Foreskin melanocyte (primary cell): ENCODE measurements at places on chromosomes 6 and 20.
A peak's percentile ranks its signal among the peaks of the same experiment; 100 is the strongest.

DNA sequence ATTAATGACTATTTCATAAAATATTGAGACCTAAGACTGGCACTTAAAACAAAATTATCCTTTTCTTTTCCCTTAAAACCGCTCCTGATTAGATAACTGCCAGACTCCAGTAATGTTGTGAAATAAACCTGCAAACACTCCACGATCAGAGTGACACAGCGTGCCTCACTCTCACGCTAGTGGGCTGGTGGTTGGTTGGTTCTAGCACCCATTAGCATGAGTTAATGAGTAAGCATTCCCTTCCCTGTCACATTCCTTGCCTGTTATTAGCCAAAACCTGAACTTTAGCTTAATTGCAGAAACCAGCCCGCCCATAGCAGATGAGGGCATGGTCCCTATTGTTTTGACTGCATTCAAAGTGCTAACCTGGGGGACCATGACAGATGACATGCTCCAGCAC lies 193.4 kb downstream of the CD83 start:
- DNase-seq, result no peak

GRCh38 chr6:88631830-88632229 lies 331.6 kb downstream of the RNGTT start:
- no peak for DNase-seq

- no peak for DNase-seq
Measured at GRCh38 chr6:101543796-101544195, 150.3 kb downstream of the GRIK2 start.

GRCh38 chr6:120378582-120379220 lies 955.6 kb downstream of the TBC1D32 start:
- DNase-seq, result peak; percentile 3

DNA sequence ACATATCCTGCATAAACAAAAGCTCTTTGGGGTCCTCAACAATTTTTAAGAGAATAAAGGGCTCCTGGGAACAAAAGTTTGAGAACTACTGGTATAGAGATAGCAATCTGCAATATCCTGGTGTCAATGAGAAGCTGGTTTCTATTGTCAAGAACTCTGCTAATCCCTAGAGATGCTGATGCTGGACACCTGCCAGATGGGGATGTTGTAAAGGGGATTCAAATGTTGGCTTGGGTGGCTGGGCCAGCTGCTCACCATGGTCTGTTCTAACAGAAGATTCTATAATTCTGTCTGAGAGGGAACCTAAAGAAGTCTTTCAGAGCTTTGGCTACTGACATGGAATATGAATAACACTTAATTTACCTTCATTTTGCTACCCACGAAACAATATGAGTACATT lies 137.8 kb downstream of the BTBD9 start:
- DNase-seq, result no peak

DNA sequence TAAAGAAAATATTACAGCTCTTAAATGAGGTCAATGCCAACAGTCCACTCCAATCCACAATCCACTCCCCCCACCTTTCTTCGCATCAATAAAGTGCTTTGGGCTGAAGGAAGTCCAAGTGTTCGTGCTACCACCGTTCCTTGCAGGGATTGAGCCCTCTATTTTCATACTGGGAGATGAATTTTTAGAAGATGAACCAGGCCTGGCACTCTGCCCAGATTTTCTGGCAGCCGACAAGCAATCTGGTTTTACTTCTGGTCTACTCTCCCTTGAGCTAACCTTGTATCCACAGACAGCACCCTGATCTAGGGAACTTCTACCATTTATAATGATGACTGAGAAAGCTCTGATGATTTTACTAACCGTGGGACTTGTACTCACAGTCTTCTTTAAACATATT lies 72.3 kb downstream of the BTBD9 start:
- DNase-seq, result peak; percentile 30

DNA sequence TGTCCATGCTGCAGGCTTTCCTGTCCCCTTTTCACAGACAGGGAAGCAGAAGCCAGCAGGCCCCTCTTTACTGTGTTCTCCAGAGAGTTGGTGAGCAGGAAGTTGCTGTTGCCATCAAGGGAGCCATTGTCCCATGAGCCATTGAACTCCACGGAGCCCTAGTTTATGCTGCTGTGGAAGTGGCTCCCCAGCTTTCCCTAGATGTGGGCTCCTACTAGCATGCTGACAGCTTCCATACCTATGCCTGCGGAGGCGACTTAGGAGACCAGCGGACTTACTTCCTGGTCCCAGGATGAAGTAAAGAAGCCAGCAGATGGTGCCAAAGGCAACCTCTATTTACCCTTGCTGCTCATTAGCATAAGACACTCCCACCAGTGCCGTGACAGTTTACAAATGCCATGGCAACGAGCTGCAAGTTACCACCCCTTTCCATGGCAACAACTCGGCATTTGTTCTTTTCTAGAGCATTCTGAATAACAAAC lies 30.8 kb upstream of the FKBP1A start:
- DNase-seq, result peak; percentile 79

DNA sequence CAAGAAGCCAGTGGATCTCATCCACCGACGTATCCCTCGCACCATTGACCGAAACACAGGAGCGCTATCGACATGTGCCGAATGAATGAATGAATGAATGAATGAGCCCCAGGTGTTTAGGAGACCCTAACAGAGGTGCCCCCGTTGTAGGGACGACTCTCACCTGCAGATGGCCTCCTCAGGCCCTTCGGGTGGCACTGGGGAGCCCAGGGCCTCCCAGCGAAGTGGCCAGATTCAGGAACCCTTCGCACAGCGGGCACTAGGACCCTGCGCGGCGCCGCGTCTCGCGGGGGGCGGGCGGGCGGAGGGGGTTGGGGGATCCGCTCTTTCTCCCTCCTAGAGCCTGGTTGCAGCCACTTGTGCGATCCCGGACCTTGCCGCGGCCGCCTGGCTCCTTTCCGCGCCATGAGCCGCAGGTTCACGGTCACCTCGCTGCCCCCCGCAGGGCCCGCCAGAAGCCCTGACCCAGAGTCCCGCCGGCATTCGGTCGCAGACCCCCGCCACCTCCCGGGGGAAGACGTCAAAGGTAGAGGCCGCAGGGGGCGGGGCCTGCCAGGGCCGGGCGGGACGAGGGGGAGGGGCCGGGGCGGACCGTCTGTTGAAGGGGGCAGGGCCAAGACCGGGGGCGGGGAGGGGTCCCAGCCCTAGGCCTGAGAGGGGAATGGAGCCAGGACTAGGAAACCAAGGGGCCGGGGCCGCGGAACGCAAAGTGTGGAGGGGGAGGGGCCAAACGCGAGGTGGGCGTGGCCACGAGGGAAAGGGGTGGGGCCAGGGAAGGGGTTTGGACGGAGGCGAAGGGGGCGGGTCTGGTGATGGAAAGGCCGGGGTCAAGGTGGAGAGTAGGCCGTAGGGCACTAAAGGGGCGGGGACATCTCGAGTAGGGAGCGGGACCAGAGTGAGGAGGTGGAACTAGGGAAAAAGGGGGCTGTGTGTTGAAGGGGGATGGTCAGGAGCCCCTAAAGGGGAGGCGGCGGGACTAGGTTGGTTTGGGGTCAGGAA lies 7.4 kb upstream of the SLC12A5 start:
- no peak for DNase-seq

- DNase-seq, result no peak
Measured at GRCh38 chr6:6890400-6890858, 217.3 kb upstream of the RREB1 start.

DNA sequence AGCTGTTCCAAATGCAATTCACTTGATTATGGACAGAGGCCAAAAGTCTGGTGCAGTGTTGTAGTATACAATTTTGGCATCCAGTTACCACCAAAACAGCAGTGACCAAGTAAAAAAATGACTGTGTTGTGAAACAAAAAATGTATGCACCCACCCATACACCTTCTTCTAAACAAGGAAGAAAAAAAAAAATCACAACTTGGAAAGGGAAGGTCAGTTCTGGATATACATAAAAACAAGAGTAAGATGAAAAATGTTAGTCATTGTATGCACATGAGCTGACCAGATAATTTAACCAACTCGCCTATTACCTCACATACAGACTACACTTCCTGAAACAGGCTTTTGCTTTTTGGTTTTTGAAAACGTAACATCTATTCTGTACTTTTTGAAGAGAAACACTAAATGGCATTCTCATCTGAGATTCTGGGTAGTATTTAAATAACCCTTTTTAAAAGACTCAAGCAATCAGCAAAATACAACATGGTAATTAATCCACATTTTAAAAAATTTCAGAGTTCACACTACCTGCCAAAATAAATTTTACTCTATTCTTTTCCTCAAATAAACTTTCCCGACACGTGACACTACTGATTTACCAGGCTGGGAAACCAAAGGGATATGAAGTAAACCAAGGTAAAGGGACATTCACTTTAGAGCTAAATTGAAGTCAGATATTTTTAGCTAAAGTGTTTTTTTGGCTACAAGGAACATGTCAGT lies 141.6 kb upstream of the SHLD1 start:
- no peak for DNase-seq

DNA sequence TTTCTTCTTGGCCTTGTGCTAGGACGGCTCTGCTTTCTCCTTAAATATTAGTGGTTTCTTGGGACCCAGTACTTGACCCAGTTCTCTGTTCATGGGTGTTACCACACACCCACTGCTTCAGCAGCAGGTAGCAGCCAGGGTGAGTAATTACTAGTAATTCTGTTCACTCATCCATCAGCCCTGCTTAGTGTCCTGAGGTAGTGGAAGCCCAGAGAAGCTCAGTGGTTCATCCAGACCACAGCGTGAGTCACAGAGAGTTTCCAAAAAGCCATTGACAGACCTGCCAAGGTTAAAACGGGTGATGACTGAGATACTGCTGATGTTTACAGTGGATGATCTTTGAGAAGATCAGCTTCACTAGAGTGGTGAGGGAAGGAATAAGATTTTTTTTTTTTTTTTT lies 51.7 kb upstream of the HINT3 start:
- no peak for DNase-seq

- DNase-seq, result no peak
Measured at GRCh38 chr6:5172041-5172653, 87.0 kb downstream of the PPP1R3G start.

- DNase-seq, result no peak
Measured at GRCh38 chr20:9498322-9498721, 16.1 kb upstream of the LAMP5 start.

DNA sequence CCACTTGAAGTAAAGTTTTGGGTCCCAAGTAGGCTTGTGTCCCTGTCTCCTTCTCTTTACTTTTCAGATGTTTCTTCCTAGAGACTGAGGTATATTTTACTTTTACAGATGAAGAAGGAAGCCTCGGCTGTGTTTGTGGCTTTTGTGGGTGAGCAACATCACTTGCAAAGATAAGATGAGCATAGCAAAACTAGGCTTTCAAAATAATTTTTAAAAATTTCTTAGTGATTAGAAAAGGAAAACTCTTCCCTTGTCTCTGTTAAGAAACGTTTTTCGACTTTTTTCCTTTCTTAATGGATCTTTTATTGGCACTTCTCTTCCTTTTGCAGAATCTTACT lies 7.6 kb downstream of the PTPN1 start:
- no peak for DNase-seq

DNA sequence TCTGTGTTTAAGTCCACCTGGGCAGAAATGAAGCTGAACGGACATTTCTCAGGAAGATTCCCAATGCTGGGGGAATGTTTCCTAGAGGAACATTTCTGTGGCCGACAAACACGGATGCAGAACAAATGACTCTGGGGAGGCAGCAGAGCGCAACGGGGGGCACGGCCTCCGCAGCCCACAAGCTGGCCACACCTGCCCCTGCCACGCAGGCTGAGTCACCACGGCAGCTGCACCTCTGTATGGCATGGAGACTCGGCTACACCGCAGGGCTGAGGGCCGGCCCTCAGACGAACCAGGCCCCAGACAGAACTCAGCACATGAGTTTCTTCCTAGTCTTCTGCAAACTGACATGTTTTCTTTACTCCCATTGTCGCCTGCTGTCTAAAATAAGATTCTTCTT lies 10.0 kb upstream of the PRR18 start:
- DNase-seq, result no peak

DNA sequence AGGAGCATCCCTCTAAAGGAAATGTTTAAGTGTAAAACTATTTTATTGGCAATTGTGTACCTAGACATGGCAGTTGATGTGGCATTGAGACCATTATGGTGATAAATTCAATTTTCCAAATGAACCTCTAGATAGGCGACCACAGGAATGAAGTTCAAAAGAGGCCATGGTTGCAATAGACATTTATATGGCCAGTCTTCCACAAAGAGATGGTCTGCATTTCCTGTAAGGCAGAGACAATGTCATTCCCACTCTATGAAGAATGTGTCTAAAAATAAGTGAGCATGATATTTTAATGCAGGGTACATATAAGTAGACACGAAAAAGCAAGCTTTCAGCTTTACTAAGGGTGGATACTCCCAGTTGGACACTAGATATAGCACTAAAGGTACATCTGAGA lies 40.9 kb downstream of the THEMIS start:
- no peak for DNase-seq

GRCh38 chr6:145963216-145964068 lies 716 bp downstream of the SHPRH start:
- DNase-seq, result peak; percentile 43

GRCh38 chr6:69865126-69865525 lies 1.2 kb upstream of the COL19A1 start:
- DNase-seq, result no peak

DNA sequence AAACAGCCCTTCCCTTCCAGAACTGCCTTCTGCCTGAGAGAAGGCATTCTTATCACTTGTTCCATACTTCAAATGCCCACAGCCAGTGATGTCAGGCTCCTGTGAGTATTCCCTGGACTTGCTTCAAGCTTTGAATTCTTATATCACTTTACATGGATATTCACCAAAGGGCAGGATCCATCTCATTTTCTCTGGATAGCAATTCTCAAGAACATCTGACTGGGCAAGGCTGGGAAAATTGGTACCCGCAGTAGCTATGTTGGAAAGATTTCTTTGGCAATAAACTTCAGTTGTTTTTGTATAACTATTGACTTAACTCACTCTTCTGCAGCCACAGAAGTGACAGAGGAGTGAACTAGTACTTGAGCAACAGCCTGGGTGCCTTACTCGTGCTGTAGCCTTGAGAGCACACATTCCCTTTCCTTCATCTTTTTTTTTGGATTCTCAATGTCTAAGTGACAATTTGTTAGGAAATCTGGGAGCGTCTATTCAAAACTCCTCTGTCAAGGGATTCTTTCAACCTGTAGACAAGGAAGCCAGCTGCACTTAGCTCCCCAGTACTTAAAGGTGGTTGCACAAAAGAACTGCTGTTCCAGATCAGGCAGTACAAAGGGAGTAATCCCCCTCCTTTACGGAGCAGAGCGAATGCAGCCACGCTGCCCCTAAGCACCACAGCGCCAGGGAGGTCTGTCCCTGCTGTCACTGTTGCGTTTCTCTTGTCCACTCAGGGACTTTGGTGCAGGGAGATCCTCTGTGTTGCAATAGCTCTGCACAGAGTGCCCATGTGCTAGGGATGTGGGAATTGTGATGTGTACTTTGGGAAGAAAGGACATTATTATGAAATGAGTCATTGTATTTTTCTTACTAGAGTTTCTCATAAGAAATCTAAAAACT lies 69.6 kb downstream of the JAG1 start:
- DNase-seq, result peak; percentile 61

GRCh38 chr6:130070326-130070725 lies 51.9 kb downstream of the L3MBTL3 start:
- no peak for DNase-seq
